Sigmoid colon (tissue), 7 donors: ENCODE measurements at places on chromosomes 3 and 15. TPM values are rescaled to one million over a fixed set of nuclear protein-coding genes. Genes with fewer than 3 reads are reported as not detected.

Gene SAXO2
- polyA plus RNA-seq = 0.23 TPM

- no peak overlapping the region for H3K27ac ChIP-seq
Observed at GRCh38 chr15:94523873-94524272, 292.5 kb downstream of the MCTP2 start.

Gene IQCH
- polyA plus RNA-seq = 1.2 TPM

DNA sequence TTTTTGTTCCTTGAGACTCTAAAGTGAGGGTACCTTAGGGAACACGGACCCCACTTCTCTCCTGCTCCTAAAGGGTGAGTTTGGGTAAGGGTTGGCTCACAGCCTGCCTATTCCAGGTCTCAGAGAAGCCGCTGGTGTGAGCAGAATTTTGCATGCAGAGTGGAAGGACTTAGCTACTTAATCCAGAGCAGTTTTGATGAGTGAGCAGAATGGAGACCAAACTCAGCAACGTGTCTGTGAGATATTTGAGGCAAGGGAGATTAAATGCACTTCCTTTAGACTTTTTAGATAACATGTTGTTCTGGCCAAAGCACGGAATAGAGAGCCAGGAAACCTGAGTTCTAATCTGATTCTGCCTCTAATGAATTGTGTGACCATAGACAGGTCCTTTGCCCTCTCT lies 5.1 kb downstream of the SLC24A1 start:
- no peaks in the 10 kb centered on the region for H3K4me1 ChIP-seq
- H3K36me3 ChIP-seq = no peaks in the 10 kb centered on the region
- no peaks in the 10 kb centered on the region for H3K27me3 ChIP-seq
- H3K4me3 ChIP-seq = no peak overlapping the region

GRCh38 chr3:57031631-57032541 lies 28.6 kb upstream of the SPATA12 start:
- no peaks in the 10 kb centered on the region for H3K27me3 ChIP-seq
- DNase-seq = no peak
- no peak overlapping the region for H3K27ac ChIP-seq
- peaks cover 9% of the 10 kb centered on the region for H3K4me1 ChIP-seq

Gene SRGAP3
- polyA plus RNA-seq = 0.69 TPM

GRCh38 chr3:168847291-168847883 lies 751.7 kb upstream of the GOLIM4 start:
- H3K4me1 ChIP-seq = no peaks in the 10 kb centered on the region
- no peaks in the 10 kb centered on the region for H3K36me3 ChIP-seq
- no peak for DNase-seq
- no peak overlapping the region for H3K4me3 ChIP-seq

GRCh38 chr3:31973081-31973480 lies 8.0 kb downstream of the OSBPL10 start:
- no peak overlapping the region for H3K4me3 ChIP-seq
- no peak overlapping the region for H3K27ac ChIP-seq
- DNase-seq = no peak
- no peaks in the 10 kb centered on the region for H3K36me3 ChIP-seq
- H3K27me3 ChIP-seq = no peaks in the 10 kb centered on the region

Gene CGNL1
- polyA plus RNA-seq = 2.4 TPM

Gene TAGLN3
- polyA plus RNA-seq = not detected

DNA sequence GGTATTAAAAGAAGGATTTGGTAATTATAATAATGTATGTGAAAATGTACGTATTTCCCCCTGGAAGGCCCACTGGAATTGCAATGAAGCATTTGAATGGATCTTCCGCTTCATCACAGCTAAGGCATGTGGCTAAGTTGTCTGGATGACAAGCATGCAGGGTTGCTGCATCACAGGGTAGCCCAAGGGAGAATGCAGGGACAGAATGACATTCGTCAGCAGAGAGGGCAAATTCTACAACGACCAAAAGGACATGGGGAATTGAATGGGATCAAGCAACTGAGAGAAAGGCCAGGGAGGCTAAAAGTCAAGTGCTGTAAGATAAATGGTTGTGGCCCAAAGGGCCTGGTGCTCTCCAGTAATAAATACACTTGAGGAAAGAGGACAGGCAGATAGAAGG lies 95.4 kb downstream of the ISL2 start:
- H3K4me3 ChIP-seq = no peak overlapping the region
- no peaks in the 10 kb centered on the region for H3K27me3 ChIP-seq
- H3K27ac ChIP-seq = no peak overlapping the region
- H3K36me3 ChIP-seq = no peaks in the 10 kb centered on the region

GRCh38 chr15:45458746-45459403 lies 63.7 kb downstream of the SLC30A4 start:
- peak overlapping the region; percentile 82 for H3K27ac ChIP-seq
- H3K4me3 ChIP-seq = peak overlapping the region; percentile 30
- no peaks in the 10 kb centered on the region for H3K27me3 ChIP-seq

Gene SCAMP5
- polyA plus RNA-seq = 26.5 TPM

Gene OR5K2
- not detected for polyA plus RNA-seq

GRCh38 chr3:9582332-9582731 lies 28.7 kb upstream of the LHFPL4 start:
- no peak for DNase-seq
- no peak overlapping the region for H3K4me3 ChIP-seq
- no peaks in the 10 kb centered on the region for H3K36me3 ChIP-seq

Gene TGM4
- polyA plus RNA-seq = not detected

- DNase-seq = no peak
- peaks cover 24% of the 10 kb centered on the region for H3K4me1 ChIP-seq
- no peak overlapping the region for H3K27ac ChIP-seq
- H3K36me3 ChIP-seq = no peaks in the 10 kb centered on the region
Observed at GRCh38 chr15:39235084-39235795, 345.6 kb upstream of the THBS1 start.

GRCh38 chr3:129936757-129937156 lies 37.8 kb upstream of the TRH start:
- no peaks in the 10 kb centered on the region for H3K4me1 ChIP-seq
- H3K36me3 ChIP-seq = no peaks in the 10 kb centered on the region
- peak overlapping the region; percentile 33 for H3K4me3 ChIP-seq
- peak; percentile 62 for DNase-seq
- H3K27me3 ChIP-seq = no peaks in the 10 kb centered on the region

- no peaks in the 10 kb centered on the region for H3K4me1 ChIP-seq
- no peaks in the 10 kb centered on the region for H3K36me3 ChIP-seq
- no peaks in the 10 kb centered on the region for H3K27me3 ChIP-seq
- H3K27ac ChIP-seq = no peak overlapping the region
- no peak overlapping the region for H3K4me3 ChIP-seq
Observed at GRCh38 chr3:173876476-173876875, 478.9 kb downstream of the NLGN1 start.

Gene CIB2
- polyA plus RNA-seq = 7.1 TPM

DNA sequence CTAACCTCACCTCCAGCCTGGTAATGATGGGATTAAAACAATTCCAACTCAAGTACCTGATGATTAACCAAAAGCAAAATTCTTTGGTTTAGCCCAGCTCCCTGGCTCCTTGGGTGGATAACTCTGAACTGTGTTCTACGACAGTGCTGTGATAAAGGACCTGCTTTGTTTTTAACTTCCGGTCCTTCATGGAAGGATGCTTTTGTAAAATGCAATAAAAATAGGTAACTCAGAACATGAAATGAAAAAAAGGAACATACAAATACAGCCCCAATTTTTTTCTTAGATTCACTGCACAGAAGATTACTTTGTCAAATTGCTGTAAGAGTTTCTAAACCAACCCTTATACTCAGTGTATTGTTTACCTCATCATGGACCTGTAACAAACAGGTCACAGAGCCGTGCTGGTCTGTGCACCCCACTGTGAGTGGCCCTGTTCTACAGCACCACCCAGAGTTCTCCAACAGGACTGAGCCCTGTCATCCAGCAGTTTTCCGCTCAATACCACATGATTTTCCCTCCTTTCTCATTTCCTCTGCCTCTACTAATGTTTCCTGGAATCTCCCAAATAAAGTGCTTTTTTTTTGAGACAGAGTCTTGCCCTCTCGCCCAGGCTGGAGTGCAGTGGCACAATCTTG lies 4.9 kb upstream of the PCYT1A start:
- H3K36me3 ChIP-seq = no peaks in the 10 kb centered on the region
- no peaks in the 10 kb centered on the region for H3K27me3 ChIP-seq
- H3K27ac ChIP-seq = no peak overlapping the region
- peaks cover 6% of the 10 kb centered on the region for H3K4me1 ChIP-seq
- no peak for DNase-seq

- no peaks in the 10 kb centered on the region for H3K27me3 ChIP-seq
- H3K4me1 ChIP-seq = no peaks in the 10 kb centered on the region
- peak; percentile 82 for DNase-seq
- H3K27ac ChIP-seq = peak overlapping the region; percentile 69
- no peaks in the 10 kb centered on the region for H3K36me3 ChIP-seq
- no peak overlapping the region for H3K4me3 ChIP-seq
Observed at GRCh38 chr3:177781686-177782161, 584.4 kb upstream of the TBL1XR1 start.

GRCh38 chr3:18649666-18650363 lies 224.7 kb upstream of the SATB1 start:
- no peak overlapping the region for H3K27ac ChIP-seq
- no peak overlapping the region for H3K4me3 ChIP-seq
- no peaks in the 10 kb centered on the region for H3K4me1 ChIP-seq
- no peaks in the 10 kb centered on the region for H3K36me3 ChIP-seq

DNA sequence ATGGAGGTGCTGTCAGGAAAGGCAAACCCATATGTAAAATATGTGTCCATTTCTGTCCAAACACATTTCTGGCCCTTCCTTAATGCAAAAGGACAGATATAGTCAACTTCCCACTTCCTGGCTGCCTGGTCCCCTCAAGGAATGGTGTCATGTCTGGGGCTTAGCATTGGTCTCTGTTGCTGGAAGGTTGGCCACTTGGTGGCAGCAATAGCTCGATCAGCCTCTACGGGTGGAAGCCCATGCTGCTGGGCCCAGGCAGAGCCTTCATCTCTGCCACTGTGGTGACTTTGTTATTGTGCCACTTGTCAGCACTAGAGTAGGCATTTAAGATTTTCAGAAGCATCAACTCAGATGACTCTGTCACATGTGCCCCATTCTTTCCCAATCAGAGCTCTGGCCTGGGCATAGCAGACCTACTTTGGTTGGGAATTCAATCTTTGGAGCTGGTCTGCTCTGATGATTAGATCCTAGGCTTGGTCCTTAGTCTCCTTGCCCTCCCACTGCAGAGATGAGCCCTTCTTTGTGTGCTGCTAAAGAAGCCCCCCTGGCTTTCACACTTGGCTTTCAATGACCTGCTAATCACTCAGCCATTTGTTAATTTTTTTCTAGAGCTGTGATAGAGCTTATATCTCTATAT lies 51.0 kb upstream of the SPSB4 start:
- no peak overlapping the region for H3K4me3 ChIP-seq
- peak; percentile 74 for DNase-seq
- no peak overlapping the region for H3K27ac ChIP-seq
- no peaks in the 10 kb centered on the region for H3K27me3 ChIP-seq
- H3K4me1 ChIP-seq = no peaks in the 10 kb centered on the region

DNA sequence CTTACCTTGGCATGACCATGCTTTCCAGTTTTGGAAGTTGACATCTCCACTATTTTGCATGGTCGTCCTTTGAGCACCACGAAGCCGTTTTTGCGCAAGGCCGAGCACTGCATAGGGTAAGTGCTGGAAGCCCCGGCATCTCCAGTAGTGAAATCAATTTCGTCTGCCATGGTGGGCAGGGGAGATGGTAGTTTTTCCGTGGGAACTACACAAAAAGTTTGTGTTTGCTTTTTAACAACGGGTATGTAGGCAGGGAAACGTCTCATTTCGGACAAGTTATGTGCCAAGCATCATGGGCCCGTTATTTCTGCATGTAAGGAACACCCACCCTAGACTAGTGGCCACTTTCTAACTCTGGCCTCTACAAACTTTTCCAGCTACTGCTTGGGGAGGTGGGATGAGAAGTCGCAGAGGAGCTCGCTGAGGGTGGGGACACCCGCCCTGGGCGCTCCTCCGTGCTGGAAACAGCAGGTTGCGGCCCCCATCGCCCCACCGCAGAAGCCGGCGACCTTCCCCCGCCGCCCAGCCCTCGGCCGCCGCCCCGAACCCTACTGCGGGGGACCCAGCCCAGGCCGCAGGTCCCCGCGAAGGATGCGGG lies 701 bp downstream of the EIF5A2 start:
- H3K4me1 ChIP-seq = no peaks in the 10 kb centered on the region
- H3K27ac ChIP-seq = peak overlapping the region; percentile 84
- H3K36me3 ChIP-seq = no peaks in the 10 kb centered on the region
- H3K27me3 ChIP-seq = no peaks in the 10 kb centered on the region

- no peaks in the 10 kb centered on the region for H3K4me1 ChIP-seq
- H3K27me3 ChIP-seq = no peaks in the 10 kb centered on the region
- H3K36me3 ChIP-seq = no peaks in the 10 kb centered on the region
- no peak overlapping the region for H3K4me3 ChIP-seq
- DNase-seq = no peak
- H3K27ac ChIP-seq = no peak overlapping the region
Observed at GRCh38 chr3:101262393-101263240, 57.8 kb downstream of the IMPG2 start.

GRCh38 chr15:92896561-92896960 lies 3.6 kb upstream of the CHD2 start:
- peaks cover 39% of the 10 kb centered on the region for H3K4me1 ChIP-seq
- H3K27ac ChIP-seq = peak overlapping the region; percentile 95
- H3K27me3 ChIP-seq = no peaks in the 10 kb centered on the region
- H3K36me3 ChIP-seq = peaks cover 8% of the 10 kb centered on the region
- no peak overlapping the region for H3K4me3 ChIP-seq

Gene SLCO2A1
- polyA plus RNA-seq = 3.2 TPM

GRCh38 chr3:63617391-63617790 lies 35.1 kb upstream of the SNTN start:
- DNase-seq = no peak
- H3K4me1 ChIP-seq = no peaks in the 10 kb centered on the region
- H3K4me3 ChIP-seq = no peak overlapping the region
- no peaks in the 10 kb centered on the region for H3K27me3 ChIP-seq

DNA sequence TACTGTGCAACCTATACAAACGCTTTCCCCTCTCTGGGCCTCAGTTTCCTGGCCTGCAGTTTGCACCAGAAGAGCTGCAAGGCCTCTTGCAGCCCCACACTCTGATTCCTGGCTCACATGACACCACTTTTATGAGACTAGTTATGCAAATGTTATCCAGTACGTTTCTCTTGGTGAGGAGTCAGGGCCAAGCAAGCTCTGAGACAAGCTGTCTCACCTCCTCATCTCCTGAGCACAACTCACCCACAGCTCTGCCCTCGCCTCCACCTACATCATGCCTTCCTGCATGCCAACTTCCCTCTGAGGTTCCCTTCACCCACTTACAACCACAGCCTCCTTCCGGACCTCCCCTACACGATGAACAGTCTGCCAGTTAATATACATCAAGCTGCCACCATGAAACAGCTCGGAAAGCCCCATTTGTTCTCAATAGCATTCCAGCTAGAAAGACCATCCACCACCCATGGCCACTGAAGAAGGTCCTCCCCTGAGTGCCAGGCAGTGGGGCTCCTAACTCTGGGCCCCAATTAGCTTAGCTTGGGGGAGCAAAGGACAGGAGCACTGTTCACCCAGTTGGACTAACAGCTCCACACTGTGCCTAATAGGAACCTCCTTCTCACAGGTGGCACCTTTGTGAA lies 25.0 kb downstream of the CRYGS start:
- no peak overlapping the region for H3K4me3 ChIP-seq
- H3K27ac ChIP-seq = no peak overlapping the region
- no peaks in the 10 kb centered on the region for H3K27me3 ChIP-seq
- DNase-seq = no peak

Gene A4GNT
- not detected for polyA plus RNA-seq

GRCh38 chr3:53885239-53885638 lies 3.3 kb upstream of the ACTR8 start:
- no peaks in the 10 kb centered on the region for H3K27me3 ChIP-seq
- no peak overlapping the region for H3K27ac ChIP-seq
- H3K36me3 ChIP-seq = peaks cover 4% of the 10 kb centered on the region
- H3K4me3 ChIP-seq = no peak overlapping the region
- DNase-seq = no peak
